ENCODE measurements at places on chromosomes 7 and 10.

DNA sequence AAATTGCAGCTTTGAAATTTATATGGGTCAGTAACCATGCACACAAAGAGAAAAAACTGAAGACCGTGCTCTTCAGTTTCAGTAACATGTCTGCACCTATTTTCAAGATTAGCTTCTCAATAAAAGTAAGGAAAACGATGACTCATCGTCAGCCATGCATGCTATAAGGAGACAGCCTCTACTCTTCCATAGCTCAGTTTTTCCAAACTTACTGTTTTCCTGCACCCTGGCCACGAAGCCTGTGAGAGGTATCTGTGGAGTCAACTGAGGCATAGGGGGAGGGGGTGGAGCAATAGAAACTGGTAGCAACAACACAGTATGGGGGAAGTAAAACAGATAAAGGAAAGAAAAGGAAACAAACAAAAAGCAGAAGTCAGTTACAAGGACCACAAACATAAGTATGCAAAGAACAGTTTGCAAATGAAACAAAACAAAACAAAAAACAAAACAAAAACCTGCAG is 58.0 kb downstream of the PDSS1 start:
- no peak for DNase-seq

GRCh38 chr7:69067397-69067796 is 530.9 kb upstream of the AUTS2 start:
- no peak for DNase-seq

DNA sequence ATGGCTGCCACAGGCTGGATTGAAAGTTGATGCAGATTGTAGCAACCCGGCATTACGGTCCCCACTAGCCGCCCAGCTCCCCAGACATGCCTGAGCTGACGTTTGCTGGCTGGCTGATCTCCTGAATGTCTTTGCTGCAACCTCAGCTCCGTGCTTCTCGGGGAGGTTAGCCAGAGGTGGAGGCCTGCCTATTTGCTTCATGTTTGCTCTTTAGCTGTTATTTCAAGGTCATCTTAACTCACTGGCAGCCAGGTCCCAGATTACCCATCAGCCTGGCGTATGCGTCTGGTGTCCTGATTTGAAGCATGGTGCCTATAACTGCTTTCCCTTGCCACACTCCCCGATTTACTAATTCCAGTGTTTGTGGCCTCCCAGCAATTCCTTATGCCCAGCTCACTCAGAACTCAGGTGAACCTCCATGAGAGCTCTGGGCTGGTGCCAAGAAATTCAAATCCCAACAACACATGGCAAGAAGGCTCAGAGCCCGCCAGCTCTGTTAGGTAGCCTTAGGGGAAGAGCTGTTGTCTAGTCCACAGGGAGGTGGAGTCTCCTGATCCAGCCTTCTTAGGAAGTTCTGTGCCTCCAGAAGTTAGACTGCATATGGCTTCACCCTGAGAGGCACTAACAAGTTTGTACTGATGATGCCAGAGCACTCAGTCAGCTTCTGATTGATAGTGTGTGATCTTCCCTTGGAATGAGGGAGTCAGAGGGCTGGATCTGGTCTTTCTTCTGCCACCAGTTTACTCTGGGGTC is 69.7 kb upstream of the EXOC4 start:
- no peak for DNase-seq

DNA sequence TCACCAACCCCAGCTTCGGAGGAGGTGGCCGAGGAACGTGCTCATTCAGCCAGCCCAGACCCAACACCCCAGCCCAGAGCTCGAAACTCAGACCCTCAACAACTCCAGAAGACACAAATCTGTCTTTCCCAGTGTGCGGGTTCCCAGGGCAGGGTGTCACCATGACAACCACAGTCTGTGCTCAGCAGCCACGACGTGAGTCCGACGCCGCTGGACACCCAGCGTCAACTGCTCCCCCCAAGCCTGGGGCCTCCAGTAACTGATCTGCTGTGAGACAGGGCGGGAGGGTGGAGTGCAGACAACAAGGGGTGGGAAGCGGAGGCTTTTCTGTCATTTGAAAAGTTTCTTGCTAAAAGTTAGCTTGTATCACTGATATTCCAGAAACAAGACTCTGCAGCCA is 167.2 kb downstream of the MAD1L1 start:
- no peak for DNase-seq

GRCh38 chr7:13749636-13750035 is 239.8 kb downstream of the ETV1 start:
- no peak for DNase-seq

- no peak for DNase-seq
Observed at GRCh38 chr7:63073736-63074135, 924.9 kb upstream of the ZNF722 start.

DNA sequence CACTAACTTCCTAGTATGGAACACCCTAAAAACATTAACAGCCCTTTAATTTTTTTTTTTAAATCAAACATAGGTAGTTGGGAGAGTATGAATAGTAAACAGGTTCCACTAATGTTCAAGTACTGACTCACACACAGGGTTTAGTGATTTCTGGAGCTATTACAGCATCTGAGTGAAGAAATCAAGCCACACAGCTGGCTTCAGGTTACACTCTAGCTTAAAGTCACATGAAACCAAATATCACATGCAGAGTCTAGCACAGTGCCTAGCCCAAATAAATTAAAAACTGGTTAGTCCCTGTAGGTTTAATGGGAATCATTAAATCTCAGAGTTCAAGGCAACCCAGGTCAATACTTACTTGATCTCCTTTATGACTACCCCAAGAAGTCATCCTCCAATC is 11.6 kb downstream of the PANK1 start:
- no peak for DNase-seq

DNA sequence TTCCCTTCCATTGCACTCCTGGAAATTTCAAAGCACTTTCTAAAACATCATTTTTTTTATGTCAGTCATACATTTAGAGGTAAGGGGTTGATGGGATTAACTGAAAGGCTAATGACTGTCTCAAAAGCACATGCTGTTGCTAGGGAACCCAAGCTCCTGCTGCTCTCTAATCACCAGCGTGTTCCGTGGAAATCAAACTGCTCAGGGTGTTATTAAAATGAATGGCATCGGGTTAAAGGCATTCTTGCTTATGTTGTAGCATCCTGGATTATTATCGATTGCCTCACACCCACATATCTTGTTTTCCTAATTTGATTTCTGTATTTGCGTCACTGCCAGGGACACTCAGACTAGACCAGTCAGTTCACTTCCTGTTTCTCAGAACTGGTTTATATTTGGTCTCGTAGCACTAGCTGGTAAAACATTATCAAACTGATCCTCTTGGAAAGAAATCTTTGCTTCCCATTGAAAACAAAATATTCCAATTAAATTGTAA is 216.5 kb upstream of the MKLN1 start:
- DNase-seq, result no peak

DNA sequence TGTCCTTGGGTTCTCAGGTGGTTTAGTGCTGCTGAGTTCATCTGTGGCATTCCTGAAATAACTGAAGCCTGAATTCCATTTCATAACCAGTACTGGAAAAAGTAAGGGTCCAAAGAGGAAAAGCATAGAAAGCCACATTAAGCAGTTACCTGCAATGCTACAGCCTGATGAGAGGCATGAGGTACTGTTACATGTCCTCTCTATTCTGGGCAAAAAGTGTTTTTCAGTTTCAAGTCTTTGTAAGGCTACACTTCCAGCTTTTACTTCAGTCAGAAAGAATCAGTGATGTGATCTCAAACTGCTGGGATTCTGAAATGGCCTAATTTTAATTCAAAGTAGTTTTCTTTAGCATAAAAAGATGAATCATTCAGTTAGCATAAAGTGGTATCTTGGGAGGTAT is 369.5 kb downstream of the PHF14 start:
- DNase-seq, result no peak

DNA sequence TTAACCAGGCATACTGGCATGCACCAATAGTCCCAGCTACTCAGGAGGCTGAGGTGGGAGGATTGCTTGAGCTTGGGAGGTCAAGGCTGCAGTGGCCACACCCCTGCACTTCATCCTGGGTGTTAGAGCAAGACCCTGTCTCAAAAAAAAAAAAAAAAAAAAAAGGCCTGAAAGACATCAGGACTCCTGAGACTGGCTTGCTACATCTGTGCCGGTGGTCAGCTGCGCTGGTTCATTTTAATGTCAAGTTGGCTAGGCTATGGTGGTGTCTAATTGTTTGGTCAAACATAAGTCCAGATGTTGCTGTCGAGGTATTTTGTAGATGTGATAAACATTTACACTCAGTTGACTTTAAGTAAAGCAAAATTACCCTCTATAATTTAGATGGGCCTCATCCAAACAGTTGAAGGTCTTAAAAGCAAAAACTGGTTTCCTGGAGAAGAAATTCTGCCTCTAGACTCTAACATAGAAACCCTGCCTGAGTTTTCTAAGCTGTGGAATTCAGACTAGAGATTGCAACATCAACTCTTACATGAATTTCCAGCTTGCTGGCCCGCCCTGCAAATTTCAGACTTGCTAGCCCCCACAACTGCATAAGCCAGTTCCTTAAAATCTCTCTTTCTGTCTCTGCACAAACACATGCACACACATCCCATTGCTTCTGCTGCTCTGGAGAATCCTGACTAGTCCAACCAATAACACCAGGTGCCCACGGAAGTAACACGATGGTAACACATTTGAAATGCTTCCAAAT is 18.2 kb downstream of the MYOF start:
- no peak for DNase-seq

GRCh38 chr10:62040881-62041280 is 139.4 kb downstream of the ARID5B start:
- DNase-seq, result no peak

Data from DMS79 (cell line).